ENCODE measurements at places on chromosomes 13 and 19.
A peak's percentile ranks its signal among the peaks of the same experiment; 100 is the strongest.

GRCh38 chr13:43335764-43336163, 312.4 kb downstream of the DNAJC15 start:
- no peak for DNase-seq

GRCh38 chr13:36666477-36667229, 7.2 kb upstream of the SERTM1 start:
- DNase-seq = no peak

DNA sequence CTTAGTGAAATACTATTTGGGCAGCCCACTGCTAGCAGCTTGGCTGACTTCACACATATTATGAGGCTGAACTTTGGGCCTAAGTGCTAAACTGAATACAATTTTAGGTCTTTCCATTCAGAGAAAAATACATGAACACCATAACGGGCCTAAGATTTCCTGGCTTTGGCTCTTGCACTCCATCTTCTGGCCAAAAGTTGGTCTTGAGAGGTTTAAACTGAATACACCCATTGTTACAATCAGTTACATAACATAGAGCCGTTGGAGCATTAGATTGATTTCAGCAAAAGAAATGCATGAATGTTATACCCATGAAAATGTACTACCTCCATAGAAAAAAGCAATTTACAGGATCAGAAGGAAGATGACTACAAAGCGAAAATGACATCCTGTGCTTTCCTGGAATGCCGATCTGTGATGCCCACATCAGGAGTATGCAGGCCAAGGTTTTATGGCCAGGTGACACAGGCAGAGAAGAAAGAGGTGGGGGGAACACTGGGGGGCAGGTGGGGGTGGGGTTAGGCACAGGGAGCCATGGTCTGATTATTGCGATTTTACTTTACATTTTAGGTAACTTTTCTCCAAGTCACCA, 11.1 kb upstream of the SHISA2 start:
- peak; percentile 41 for DNase-seq

DNA sequence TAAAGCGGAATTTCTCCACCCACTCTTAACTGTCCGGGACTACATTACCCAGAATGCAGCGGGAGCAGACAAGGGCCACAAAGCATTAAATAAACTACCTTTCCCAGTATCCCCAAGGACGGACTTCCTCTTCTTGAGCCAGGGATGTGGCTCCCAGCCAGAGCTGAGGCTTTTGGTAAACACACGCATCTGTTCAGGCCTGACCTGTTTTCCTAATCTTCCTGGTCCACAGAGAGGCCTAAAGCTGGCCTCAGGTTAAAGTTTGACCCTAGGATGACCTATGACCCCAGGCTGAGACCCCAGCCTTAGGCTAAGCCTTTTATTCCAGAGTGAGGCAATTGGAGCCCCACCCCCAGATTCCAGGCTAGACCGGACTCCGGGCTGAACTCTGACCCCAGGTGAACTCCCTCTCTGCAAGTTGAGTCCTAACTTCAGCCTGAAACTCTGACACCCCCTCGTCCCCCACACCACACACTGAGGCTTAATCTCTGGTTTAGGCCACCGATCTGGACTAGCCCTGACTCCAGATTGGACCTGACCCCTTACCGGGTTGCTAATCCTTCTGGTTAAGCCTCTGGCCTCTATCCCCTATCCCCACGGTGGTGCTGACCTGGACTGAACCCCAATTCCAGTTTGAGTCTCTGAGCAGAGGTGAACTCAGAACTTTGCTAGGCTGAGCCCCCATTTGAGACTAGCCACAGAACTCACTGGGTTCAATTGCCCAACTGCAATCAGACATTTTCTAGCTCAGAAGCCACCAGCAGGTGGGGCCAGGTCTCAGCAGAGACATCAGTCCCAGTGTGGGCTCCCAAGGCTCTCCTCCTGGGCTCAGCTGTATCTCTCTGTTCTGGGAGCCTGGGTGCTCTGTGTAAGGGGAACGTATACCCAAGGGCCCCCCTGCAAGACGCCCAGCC, 750 bp upstream of the GPR108 start:
- peak; percentile 60 for DNase-seq

GRCh38 chr13:22055259-22055658, 384.4 kb downstream of the FGF9 start:
- no peak for DNase-seq

- DNase-seq = no peak
Observed at GRCh38 chr13:79287939-79288795, 117.9 kb downstream of the RBM26 start.

DNA sequence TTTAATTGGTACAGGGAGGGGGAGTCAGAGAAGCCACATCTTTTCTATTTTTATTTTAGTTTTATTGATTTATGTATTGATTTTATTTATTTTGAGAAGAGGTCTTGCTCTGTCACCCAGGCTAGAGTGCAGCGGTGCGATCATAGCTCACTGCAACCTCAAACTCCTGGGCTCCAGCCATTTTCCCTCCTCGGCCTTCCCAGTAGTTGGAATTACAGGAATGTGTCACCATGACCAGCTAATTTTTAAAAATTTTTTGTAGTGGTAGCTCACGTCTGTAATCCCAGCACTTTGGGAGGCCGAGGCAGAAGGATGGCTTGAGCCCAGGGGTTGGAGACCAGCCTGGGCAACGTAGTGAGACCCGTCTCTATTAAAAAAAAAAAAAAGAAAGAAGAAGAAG, 4.1 kb downstream of the IL27RA start:
- DNase-seq = peak; percentile 49

DNA sequence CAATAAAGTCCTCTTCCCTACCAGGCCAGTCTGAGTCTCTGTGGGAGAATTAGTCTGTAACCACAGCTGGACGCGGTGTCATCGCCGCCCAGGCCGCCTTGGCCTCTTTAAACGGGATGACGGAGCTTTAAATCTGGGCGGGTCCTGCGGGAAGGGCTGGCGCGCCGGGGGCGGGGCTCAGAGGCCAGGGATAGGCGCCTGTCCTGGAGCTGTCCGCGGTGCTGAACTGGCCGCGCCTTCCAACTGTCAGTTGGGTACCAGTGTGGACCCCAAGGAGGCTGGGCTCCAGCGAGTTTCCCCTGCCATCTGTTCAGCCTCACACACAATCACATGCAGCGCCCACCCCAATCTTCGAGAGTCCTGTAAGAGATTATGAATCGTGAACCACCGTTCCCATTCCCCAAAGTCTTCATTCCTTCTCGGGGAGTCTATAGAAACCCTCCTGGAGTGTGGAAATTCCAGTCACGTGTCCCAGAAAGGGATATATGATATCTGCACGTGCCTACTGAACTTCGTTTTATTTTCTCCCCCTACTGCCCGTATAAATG, 11.5 kb downstream of the APLP1 start:
- DNase-seq = peak; percentile 72

- no peak for DNase-seq
Observed at GRCh38 chr13:79398127-79398526, 7.9 kb downstream of the RBM26 start.

DNA sequence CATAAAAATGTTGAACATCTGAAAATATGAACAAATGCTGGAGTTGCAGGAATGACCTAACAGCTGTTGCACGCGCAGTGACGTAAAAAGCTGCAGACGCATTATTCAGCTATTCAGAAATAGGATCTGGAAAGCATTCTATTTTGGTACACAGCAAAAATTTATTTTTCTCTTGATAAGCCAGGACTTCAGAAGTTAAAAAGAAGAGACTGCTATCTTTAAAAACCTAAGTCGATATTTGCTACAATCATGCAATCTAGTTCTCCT, 36.9 kb upstream of the STARD13 start:
- DNase-seq = no peak

- peak; percentile 55 for DNase-seq
Observed at GRCh38 chr19:55251341-55252081, 7.3 kb downstream of the PPP6R1 start.

DNA sequence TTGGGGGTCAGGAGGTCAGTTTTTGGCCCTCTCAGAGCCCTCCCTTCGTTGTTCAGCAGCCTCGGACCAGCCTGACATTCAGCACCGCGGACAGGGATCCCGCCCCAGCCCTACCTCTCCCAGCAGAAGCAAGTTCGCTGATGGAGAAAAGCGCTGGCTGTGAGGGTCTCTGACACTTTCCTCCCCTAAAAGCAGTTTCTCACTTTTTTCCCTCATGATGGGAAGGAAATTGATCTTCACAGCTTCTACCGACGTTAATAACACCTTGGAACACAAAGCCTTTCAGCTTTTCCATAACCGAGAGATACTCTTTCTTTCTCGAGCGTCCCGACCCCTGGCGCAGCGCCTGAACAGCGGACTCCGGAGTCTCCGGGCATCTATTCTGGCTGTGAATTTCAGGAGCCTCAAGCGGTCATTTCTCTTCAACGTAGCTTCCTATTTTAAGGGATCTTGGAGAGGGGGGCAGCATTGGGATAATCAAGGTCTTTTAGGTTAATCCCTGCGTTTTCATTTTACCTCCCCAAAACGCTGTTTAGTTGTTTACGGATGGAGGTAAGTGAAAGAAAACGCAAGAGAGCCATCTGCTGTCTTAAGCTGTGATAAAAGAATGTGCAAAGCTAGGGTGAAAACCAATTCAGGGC, 467.2 kb downstream of the ITGBL1 start:
- DNase-seq = peak; percentile 23

GRCh38 chr19:42154471-42155323, 22.5 kb upstream of the POU2F2 start:
- DNase-seq = no peak

- DNase-seq = peak; percentile 47
Observed at GRCh38 chr19:34236035-34236987, 18.0 kb upstream of the GARRE1 start.

DNA sequence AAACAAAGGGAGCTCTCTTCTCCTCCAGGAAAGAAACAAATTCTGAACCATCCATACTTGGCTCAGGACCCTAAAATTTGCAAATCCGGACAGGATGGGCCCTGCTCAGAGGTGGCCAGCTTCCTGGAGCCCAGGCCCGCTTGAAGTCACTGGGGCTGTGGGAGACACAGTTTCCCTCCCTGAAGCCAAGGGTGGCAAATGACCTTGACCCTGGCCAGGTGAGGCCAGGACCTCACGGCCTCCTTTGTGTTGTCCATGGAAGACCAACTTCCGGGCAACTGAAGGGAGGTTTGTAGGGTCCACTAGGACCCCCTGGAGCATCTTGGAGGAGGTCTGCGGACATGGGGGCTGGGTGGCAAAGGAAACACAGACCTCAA, 5.5 kb downstream of the NANOS3 start:
- DNase-seq = no peak

DNA sequence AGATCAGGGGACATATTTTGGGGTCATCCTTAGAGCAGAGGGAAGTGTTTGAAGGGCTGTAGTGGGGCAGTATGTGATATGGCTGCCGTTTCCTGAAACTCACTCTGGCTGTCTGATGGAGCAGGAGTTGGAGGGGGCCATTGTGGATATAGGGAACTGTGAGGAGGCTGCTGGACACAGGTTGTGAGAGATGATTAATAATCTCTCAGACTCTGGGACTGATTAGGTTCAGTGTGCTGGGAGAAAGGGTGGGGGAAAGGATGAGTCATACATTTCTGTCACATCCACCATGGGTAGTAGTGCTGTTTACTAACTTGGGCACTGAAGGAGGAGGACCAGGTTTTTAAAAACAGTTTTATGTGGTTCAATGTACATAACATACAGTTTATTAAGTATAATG, 4.8 kb downstream of the B3GLCT start:
- peak; percentile 71 for DNase-seq

GRCh38 chr13:30735872-30736175, 481 bp downstream of the ALOX5AP start:
- DNase-seq = no peak

GRCh38 chr13:34003656-34004055, 185.7 kb downstream of the RFC3 start:
- no peak for DNase-seq

DNA sequence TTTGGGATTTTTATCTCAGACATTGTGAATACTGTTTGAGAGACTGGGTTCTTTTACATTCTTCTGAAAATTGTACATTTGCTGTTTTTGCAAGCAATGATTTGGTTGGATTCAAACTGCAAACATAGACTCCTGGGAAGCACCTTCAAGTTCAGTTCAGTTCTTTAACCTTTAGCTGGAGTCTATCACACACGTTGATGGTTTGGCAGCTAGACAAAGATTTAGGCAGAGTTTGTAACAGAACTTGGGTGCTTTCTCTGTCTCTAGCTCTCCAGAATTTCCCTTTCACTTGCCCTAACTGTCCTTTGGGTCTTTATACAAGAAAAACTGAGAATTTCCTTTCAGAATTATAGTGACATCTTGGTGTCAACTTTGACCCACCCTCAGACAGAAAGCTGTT, 556.6 kb downstream of the DIAPH3 start:
- no peak for DNase-seq

GRCh38 chr19:33568706-33569105, 47.1 kb upstream of the PEPD start:
- DNase-seq = no peak

DNA sequence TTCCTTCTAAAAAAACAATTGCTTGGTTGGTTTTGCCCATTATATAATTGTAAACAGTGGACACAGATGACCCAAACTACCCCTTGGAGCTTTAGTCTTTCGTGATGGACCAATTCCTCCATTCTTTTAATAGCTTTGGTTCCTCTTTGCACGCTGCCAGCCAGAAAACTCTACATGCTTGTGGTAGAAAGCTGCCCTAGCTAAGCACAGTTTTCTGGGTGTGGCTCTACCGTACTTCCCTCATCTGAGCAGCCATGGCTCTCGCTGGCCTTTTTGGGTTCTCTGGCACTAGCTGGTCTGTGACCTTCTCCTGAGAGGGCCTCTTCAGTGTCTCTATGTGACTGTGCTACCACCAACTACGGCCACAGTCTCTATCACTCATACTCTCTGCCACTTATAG, 29.9 kb upstream of the CEBPA start:
- no peak for DNase-seq

DNA sequence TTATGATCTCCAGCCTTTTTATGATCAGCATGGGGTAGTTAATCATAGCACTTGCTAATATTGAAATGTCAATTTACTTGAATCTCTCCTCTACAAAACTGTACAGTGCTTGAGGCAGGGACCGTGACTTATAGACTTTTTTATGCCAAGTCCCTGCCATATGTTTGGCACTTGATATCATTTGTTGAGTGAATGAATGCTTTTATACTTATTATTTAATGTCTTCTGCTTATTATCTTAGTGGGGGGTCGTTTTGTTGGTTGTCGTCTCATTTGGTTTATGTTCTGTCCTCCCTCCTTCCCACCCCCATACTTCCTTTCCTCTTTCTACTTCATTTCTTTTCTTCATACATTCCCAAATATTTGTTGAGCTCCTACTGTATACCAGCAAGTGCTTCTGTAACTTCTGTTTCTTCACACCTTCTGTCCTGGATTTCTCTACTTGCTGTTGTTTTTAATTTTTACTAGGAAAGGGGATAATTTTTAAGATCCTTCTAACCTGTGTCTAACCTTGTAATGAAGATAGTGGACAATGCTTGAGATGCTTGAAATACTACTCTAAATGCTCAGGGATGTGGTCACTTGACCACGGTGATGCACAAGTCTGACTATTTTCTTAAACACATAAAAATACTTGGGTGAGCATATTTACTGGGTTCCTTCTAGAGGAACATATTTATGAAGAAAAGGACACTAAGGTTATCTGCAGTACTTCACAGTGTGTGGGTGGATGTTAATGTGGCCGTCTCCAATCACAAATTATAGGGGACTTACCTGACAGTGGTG, 223.8 kb downstream of the TDRD3 start:
- DNase-seq = peak; percentile 44

DNA sequence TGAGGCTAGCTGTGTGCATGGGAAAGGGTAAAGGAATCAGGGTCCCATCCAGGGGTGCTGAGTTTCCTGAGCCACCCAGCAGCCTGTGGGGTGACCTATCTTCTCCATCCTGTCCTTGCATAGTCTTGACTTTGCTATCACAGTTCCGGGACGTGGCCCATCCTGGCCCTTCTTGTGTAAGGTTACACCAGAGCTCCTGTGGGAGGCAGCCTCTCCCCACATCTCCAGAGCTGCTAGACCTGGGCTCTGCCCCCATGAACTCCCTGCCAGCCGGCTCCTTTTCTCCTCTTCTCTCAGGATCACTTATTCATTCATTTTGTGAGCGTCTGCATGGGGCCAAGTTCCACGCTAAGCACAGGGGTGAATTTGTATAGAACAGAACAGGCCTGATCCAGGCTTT, 238.9 kb downstream of the TSHZ3 start:
- DNase-seq = peak; percentile 18
